ENCODE measurements at places on chromosomes 6 and 20.

- no peak for DNase-seq
Measured at GRCh38 chr20:51886891-51887608, 84.7 kb upstream of the SALL4 start.

DNA sequence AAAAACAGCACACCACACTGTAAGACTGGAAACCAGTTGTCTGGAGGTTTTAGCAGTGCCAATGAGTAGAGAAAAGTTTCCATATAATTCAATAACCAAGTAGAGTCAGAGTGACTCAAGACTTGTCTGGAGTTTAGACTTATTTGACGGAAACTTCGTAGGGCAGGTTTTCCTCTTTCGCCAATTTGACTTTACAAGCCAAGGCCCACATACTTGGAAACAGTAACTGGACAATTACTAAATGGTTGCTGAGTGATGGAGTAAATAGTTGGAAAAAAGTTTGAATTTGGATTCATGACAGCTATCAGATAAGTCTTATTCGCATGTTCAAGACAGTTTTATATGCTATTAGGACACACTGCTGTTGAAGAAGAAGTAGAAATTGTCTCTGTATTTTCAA, 48.1 kb upstream of the CTAGE9 start:
- no peak for DNase-seq

GRCh38 chr6:132458887-132459604, 53.9 kb downstream of the STX7 start:
- no peak for DNase-seq

GRCh38 chr6:93786474-93787330, 367.3 kb upstream of the EPHA7 start:
- no peak for DNase-seq

DNA sequence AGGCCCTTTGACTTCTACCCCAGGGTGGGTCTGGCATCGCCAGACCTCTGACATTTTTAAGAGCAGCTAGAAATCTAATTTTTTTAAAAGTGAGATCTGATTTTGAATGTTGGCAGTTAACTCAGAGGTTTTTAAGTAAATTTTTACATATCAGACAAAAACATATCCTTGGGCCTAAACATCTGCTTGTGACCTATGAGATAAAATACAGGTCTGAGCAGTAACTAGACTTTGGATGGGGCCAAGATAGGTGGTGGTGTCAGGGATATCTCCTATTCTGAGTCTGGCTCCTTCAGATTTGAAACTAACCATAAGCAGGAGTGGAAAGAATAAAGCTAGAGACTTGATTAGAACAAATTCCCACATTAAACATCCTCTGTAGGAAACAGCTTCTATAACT, 17.6 kb downstream of the RALY start:
- no peak for DNase-seq

DNA sequence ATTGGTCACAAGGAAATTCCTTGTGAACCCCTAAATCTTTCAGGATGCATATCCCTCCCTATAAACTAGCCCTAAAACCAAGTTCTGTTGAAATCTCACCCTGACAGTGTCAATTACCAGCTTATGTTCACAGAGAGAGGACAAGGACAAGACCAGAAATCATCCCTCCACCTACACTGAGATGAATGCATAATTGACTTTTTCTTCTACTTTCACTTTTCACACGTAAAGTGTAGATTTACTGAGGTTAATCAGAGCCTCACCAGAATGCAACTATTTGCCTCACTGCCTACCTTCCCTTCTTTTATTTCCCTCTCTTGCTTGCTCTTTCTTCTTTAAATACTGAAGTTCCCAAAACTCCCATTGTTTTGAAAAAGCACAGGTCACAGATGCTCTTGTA, 15.3 kb upstream of the NKAIN2 start:
- no peak for DNase-seq

DNA sequence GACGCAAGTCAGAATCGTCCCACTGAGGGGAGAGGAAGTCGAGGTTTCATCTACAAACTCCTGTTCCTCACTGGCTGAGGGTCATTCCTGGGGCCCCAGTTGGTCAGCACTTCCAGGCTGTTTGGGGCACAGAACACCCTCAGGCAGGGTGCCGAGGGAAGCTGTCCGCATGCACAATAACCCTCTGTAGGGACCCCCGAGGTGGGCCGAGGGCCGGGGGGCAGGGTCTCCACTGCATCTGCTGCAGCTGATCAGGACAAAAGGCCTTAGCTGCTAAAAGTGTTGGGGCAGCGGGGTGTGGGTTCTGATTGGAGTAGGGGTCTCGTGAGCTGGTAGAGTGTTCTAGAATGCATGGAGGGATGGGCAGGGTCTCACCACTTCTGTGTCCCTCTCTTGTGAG, 125.1 kb downstream of the TOX2 start:
- no peak for DNase-seq

DNA sequence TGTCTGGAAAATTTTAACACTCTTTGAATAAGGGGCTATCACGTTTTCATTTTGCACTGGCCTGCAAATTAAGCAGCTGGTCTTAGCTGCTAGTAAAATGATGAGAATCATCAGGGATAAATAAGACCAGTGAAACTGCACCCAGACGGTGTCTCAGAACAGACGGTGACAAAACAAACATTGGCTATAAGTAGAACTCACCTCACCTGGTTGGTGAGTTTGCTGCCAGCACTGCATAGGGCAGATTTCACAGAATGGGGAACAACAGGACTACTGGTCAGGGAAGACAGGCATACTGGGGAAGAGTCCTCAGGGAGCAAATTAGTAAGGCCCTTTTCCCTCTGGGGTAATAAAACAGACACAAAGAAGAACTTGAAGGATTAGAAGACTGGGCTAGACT, 175.9 kb upstream of the CITED2 start:
- no peak for DNase-seq

DNA sequence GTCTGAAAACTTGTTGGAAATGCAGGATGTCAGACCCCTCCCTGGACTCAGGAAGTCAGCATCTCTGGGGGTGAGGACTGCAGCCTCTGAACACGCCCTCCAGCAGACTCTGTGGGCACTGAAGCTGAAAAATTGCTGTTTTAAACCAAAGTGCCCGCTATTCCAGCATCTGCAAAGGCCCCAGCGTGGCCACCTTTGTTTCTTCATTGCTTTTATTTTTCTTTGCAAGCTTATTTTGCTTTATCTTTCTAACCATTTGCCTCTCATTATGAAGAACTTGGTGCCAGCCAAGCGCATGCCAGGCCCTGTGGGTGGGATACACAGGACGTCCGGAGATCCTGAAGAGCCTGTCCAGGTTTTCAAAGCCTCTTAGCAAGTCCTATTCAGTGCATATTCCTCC, 203.9 kb upstream of the CST7 start:
- DNase-seq, result no peak

- no peak for DNase-seq
Measured at GRCh38 chr20:5354901-5355300, 38.1 kb upstream of the PROKR2 start.

DNA sequence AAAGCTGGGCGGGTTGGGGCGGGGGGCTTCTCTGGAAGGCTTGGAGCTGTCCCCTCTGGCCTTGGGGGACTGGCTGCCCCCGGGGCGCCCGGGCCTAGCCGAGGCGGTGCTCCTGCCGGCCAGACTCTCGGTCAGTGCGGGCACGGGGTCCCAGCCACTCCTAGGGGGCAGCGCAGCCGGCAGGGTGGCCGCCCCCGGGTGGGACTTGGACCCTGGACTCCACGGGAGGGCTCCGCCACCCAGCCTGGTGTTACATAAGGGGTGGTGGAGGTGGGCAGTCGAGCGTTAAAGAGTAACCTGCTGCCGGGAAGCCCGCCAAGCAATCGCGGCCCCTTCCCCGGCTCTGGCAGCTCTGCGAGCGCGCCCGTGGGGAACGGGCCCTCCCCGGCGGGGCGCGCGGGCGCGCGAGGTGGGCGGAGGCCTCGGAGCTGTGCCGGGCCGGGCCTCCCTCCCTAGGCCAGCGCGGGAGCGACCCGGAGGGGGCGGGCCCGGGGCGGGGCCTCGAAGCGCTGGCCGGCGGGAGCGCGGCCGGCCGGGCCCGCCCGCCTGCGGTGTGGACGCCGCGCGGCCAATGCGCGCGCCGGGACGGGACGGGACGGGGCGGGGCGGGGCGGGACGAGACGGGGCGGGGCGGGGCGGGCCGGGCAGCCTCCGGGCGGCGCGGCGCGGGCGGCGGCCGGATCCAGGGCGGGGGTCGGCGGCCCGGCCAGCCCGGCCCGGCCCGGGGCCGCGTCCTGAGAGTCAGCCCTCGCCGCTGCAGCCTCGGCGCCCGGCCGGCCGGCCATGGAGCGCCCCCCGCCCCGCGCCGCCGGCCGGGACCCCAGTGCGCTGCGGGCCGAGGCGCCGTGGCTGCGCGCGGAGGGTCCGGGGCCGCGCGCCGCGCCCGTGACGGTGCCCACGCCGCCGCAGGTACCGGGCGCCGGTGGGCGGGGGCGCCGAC, at the start of gene SLC2A4RG:
Gene SLC2A4RG (plus strand): TSS at position 647 of the 940 bp plus-strand sequence. CDS start 137 bp downstream, at position 784.
- DNase-seq, result peak; percentile 41

DNA sequence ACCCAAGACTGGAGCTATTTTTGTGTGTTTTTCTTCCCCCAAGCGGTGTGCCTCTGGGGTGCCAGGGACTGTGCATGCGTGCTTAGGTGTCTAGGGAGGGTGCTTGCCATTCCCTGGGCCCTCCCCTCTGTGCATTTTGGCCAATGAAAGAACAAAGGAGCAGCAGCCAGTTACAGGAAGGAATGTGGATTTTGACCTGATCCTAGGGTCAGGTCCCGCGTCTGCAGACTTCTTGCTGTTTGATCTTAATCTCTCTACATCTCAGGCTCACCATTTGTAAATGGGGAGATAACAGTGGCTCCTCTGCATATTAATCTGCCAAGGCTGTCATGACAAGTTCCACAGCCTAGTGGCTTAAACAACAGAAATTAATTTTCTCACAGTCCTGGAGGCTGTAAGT, 699.1 kb downstream of the QKI start:
- no peak for DNase-seq

GRCh38 chr6:98764373-98764911, 69.9 kb upstream of the POU3F2 start:
- DNase-seq, result no peak

DNA sequence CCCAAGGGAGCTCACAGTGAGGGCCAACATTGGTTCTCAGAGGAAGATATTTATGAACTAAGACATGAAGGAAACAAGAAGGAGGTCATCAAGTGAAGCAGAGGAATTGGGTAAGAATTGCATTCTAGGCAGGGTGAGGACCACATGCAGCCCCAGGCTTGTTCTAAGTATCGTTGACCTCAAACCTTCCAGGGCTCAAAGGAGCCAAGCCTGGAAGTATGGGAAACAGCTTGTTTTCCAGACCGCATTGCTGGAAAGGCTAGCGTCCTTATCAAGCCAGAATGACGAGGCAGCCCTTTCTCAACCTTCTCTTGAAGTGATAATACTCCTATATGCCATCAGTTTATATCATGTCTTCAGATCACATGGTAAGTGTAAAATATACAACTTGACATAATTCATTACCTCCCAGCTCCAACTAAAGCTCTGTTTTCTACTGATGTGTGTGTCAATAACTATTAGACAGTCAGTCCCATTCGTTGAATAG, 79.6 kb downstream of the PHACTR2 start:
- no peak for DNase-seq

DNA sequence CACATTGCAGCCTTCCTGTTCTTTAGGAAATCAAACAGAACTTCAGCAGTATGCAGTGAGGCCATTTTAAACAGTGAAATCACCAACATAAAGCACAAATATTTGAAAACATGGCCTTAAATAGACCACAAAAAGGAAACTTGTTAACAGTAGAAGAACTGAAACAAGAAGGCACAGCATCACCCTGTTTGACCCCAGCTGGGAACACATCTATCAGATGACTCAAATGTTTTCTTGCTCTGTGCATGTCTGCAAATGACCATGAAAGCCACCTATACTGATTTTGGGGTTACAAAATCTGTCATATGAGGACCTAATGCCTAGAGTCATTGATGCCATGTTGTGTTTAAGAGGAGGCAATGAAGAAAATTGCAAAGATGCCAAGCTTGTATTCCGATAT, 123.8 kb upstream of the ADGRF1 start:
- no peak for DNase-seq

DNA sequence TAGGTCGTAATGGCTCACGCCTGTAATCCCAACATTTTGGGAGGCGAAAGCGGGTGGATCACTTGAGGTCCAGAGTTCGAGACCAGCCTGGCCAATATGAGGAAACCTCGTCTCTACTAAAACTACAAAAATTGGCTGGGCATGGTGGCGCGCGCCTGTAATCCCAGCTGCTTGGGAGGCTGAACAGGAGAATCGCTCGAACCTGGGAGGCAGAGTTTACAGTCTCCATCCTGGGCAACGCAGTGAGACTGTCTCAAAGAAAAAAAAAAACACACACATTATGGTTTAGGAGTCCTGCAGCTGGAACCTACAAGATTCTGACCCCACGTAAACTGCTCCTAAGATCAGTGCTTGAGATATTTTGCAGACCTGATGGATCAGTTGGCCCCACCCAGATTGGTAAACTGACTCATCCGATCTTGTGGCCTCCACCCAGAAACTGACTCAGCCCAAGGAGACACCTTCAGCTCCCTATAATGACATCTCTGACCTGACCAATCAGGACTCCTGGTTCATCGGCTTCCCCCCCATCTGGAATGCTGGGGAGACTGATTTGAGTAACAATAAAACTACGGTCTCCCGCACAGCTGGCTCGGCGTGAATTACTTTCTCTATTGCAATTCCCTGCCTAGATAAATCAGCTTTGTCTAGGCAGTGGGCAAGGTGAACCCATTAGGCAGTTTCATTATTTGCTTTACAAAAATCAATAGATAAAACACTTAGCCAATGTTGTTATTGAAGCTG, 96.2 kb upstream of the BTN3A2 start:
- no peak for DNase-seq

GRCh38 chr6:110554966-110555460, 78.6 kb upstream of the SLC22A16 start:
- DNase-seq, result no peak

DNA sequence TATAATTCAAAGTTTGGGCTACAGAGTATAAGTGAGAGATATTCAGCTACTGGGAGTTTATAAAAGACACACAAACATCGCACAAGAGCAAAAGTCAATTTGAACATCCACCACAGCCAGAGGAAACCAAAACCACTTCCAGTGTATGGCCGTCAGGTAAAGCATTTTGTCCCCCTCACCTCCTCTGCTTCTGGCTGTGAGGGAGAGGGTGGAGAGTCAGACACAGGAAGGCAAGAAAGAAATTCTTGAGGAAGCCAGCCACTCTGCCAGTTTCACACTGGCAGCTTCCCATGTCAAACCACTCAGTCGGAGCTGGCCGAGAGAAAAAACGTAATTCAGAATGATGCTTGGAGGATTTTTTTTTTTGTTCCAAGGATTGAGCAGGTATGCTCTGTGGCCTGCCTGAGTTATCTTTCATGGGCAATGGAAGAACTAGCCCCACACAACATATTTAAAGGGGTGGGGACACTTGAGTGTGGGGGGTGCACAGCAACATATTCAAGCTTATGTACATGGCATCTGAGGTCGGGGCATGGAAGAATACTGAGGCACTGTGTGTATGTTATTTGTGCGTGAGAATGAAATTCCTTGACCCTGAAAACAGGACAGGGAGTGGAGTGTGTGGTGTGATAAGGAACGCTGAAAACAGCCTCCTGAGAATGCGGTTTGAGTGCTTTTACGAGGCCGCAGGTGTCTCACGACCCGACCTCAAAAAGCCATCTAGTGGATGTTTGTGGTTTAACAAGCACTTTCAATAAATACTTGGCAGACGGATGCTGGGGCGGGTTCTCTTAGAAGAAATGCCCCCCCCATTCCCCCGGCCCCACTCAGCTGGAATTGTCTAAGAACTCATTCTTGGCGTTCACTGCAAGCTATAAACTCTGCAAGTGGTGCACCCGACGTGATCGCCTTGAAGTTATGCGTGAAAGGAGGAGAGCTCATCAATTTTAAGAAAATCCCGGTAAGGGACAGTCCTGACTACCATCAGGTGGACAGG, 27.5 kb upstream of the ZBTB22 start:
- DNase-seq, result peak; percentile 47
